ENCODE measurements at places on chromosomes 1 and 21.
A peak's percentile ranks its signal among the peaks of the same experiment; 100 is the strongest.

DNA sequence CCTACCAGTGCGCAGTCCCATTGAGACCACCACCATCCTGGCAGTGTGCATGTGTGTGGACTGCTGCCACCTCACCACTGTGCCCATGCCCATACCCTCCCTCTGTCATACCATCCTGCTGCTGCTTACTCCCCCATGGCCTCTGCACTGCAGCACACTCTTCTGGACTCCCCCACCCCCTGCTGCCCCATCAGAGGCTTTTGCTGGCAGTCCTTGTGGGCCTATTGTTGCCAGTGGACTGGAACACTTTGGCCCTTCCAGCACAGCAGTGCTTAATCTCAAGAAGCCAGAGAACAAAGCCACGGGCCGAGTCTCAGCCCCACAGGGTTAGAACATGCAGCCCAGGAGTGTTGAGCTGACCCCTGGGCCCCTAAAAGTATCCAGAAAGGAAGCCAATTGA is 41.9 kb upstream of the IVNS1ABP start:
- no peak for DNase-seq

DNA sequence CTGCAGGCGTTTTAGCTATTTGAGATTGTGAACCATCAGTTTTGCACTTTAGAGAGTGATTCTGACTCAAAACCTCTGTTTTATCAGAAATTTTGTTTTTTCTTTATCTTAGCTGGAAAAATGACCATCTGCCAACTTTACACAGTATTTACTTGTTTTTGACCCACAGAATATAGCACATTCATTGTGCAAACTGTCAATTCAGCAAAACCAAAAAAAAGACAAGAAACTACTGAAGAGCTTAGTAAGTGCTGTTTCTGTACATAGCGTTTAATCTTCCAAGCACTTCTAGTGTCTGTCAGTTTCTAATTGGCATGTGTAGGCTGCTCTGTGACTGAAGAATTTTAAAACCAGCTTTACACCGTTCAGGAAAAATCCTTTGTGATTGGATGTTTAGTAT is 76.0 kb upstream of the VANGL1 start:
- DNase-seq: no peak

DNA sequence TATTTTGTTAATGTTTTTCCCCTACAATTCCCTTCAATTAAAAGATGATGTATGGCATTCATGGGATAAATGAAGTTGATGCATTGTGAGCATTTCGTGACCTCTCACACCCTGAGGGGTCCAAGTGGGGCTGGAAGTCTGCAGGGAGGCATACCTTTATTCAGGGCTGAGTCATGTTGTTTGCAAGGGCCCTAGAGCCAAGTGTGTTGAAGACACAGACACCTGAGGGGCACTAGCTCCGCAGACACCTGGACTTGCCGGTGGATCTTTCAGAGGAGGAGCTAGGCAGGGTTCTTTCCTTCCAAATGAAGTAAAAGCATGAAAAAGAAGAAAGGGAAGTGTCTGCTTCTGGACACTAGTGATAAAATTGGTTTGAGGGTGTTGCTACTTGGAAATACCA is 57.0 kb upstream of the RGS7 start:
- no peak for DNase-seq

GRCh38 chr1:38093569-38094520 is 47.3 kb upstream of the POU3F1 start:
- DNase-seq: no peak

- DNase-seq: no peak
Measured at GRCh38 chr1:203308923-203309331, 3.6 kb downstream of the BTG2 start.

GRCh38 chr1:101059945-101060542 is 34.5 kb upstream of the DPH5 start:
- no peak for DNase-seq

DNA sequence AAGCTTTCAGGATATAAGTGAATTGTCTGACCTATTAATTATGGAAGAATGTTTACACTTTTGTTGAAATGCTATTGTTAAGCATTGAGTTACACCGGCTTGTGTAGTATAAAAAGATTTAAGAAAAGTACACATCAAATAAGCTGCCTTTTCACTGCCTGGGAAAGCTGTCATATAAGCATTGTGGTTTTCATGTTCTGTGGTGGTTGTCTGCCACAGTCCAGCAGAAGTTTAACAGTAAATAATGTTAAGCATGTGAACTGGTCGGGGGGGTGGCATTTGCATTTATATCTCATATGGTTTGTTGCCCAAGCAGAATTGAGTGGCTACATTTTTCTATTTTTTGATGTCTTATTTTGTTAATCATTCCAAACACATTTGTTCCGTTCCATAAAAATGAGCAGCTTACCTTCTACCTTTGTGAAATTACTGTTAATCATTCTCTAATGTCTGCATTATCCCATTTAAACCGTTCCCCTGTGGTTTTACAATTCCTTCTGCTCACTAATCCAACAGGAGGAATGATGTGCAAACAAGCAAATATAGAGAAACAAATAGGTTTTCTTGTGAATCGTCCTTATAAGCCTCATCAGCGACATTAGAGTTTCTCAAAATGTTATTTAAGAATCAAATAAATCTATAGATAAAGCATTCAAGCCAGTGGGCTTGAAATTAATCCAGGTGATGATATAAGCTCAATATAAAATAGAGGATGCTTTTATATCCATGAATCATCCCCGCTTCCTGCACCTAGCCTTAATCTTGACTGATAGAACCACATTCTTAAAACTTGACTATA is 160.8 kb upstream of the SAMSN1 start:
- no peak for DNase-seq

- DNase-seq: no peak
Measured at GRCh38 chr1:84089867-84090266, 54.2 kb upstream of the PRKACB start.

DNA sequence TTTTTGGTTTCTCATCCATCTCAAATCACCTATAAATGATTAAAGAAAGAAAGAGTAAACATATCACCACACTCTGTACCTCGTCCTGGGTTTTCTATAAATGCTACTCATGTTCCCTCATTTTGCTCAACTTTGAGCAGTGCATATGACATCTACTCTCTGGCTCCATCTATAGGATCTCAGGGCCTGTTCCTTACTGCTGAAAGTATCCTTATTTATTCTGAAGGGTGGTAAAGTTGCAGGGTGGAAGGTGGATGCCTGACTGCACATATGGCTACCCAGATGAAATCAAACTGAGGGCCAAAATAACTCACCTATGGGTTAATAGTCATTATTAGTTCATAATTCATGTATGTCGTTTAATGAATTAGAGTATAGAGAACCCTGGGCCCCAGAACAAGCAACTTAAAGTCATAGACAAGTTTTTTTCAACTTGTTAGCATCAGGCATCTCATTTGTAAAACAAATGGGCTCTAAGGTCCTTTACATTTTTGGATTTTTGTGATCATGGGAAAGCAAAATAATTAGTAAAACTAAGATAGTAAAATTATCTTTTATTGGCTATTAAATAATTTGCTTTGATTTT is 46.5 kb downstream of the NCF2 start:
- DNase-seq: no peak

- DNase-seq: no peak
Measured at GRCh38 chr1:27161594-27161993, 6.7 kb upstream of the SLC9A1 start.

- DNase-seq: no peak
Measured at GRCh38 chr1:184590163-184590750, 164.4 kb downstream of the EDEM3 start.

DNA sequence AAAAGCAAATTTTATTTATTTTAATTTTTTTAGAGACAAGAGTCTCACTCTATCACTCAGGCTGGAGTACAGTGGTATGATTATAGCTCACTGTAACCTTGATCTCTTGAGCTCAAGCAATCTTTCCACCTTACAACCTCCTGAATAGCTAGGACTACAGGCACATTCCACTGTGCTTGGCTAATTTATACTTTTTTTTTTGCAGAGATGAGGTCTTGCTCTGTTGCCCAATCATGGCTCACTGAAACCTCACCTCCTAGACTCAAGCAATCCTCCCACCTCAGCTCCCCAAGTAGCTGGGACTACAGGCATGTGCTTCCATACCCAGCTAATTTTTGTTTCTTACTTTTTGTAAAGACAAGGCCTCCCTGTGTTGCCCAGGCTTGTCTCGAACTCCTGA is 49.5 kb downstream of the DR1 start:
- DNase-seq: no peak

DNA sequence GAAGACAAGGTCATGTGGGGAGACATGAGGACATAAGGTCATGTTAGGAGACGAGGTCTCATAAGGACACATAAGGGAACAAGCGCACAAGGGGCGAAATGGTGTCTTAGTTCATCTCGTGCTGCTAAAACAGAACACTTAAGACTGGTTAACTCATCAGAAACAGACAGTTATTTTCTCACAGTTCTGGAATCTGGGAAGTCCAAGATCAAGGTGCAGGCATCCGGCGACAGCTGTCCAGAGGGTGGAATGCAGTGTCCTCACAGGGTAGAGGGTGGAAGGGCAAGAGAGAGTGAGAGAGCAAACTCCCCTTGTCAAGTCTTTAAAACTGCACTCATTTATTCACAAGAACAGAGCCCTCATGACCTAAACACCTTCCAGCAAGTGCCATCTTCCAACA is 34.6 kb upstream of the PDPN start:
- no peak for DNase-seq

- DNase-seq: peak; percentile 91
Measured at GRCh38 chr1:151314137-151314875, 12.9 kb downstream of the PI4KB start.

- no peak for DNase-seq
Measured at GRCh38 chr1:175073061-175073460, 5.4 kb downstream of the TNN start.

GRCh38 chr1:172394141-172394751 is 26.2 kb upstream of the C1orf105 start:
- DNase-seq: peak; percentile 33

- no peak for DNase-seq
Measured at GRCh38 chr1:14599800-14600199, 1.3 kb downstream of the KAZN start.

DNA sequence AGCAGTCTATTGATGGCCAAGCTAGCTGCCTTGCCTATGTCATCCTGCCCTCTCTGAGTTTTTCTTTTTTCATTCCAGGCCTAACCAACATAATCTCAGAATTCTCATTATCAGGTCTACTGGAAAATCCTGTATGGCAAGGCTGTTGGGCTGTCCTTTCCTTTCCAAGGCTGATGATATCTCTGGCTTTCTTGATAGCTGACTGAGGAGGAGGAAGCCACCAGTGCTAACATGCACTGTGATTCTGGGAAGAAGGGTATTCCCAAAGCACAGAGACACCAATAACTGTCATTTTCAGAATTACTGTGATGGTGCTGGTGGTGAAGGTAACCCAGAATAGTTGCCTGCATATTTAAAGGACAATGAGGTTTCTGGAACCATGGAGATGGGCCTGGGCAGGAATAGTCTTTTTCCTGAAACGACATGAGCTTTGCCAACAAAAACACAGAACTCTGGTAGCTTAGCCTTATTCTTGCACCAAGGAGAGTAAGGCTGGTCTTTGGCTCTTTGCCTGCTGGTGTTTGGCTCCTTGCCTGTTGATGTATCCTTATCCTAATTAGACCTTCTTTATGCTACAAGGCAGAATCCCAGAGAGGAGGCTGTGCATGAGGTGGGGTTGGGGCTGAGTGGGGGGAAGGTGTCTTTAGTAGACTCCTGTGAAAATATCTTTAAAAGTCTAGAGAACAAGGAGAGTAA is 157.4 kb downstream of the TNFSF18 start:
- DNase-seq: no peak

GRCh38 chr1:171140956-171141687 is 44.0 kb upstream of the FMO2 start:
- DNase-seq: no peak

DNA sequence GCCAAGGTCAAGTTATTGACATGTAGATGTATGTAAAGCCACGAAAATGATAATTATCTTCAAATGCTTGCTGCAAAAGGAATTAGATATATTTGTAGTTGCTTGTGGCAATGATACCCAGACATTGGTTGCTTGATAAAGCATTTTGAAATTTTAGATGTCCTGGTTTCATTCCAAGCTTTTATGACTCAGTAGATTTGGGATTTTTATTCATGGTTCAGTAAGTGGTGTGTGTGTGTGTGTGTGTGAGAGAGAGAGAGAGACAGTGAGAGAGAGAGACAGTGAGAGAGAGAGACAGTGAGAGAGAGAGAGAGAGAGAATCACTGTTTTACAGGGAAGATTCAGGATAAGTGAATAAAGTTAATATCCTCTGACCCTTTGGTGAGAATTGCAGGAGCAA is 498.2 kb upstream of the C1orf87 start:
- DNase-seq: no peak

DNA sequence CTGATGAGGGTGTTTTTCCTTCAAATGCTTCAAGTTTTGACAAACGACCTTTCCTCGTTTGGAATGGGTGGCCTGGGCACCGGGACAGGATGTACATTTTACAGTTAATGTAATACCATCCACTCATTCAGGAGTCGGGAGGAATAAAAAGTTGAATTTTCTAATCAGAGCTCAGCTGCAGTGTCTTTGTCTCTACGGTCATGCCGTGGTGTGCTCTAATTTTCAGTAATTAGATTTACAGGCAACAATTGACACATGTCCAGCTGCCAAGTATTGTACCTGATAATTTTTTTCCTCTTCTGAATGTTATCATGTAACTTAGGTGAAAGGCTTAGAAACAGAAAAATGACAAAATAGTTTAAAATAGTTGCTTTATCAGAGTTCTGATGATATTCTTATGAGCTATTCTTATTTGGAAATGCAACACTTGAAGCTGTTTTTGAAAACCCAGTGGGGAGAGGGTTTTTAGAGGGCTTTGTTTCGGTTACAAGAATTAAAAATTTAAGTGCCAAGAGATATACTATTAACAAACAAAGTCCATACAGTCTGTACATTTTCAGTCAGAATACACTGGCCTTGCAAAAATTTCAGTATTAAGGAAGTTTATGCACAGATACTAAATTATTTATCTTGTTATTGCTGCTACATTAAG is 1.0 kb downstream of the CDKN2C start:
- DNase-seq: peak; percentile 69
